GM12891 (cell line): ENCODE measurements at places on chromosomes 7 and 10.

DNA sequence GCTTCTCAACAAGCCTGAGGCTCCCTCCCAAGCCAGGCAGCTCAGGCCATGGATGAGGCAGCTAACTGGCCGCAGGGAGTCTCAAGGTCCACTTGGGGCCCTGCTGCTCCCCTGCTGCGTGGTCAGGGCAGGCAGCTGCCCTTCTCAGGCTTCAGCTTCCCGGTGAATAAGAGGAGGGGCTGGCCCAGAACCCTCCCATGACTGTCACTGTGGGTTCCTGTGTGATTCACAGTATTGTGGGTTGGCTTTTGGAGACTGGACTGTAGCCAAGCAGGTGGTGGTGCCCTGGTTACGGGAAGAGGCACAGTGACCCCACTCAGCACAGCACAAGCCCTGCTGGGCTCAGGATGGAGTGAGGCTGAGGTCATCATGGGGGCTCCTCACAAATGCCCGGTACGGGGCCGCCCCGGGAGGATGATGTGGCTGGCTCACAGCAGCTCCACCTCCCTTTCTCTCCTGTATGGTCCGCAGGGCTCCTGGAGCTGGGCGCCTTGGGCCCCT lies 189.8 kb downstream of the HECW1 start:
- no peak for DNase-seq

- DNase-seq, result no peak
These were observed 23.8 kb upstream of the SLF2 start for GRCh38 chr10:100888957-100889356.

DNA sequence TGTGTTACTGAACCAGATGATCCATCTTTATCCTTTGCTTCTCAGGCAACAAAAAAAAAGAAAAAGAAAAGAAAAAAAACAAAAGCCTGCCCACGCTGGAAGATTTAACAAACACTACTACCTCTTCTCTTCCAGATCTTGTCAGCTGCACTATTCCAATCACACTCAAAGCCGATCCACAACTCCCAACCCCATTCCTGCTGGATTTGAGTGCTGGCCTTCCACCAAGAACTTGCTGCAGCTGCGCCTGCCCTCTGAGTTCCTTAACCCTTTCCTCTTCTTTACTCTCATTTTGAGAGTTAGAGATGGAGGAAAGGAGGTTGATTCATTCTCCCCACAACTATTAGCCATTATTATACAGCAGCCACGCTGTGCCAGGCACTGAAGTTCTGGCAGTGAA lies 16.0 kb upstream of the ITGA8 start:
- no peak for DNase-seq

- no peak for DNase-seq
These were observed 142.0 kb downstream of the HDAC9 start for GRCh38 chr7:18637516-18637915.

GRCh38 chr10:18149196-18149800 lies 9.1 kb downstream of the CACNB2 start:
- no peak for DNase-seq

DNA sequence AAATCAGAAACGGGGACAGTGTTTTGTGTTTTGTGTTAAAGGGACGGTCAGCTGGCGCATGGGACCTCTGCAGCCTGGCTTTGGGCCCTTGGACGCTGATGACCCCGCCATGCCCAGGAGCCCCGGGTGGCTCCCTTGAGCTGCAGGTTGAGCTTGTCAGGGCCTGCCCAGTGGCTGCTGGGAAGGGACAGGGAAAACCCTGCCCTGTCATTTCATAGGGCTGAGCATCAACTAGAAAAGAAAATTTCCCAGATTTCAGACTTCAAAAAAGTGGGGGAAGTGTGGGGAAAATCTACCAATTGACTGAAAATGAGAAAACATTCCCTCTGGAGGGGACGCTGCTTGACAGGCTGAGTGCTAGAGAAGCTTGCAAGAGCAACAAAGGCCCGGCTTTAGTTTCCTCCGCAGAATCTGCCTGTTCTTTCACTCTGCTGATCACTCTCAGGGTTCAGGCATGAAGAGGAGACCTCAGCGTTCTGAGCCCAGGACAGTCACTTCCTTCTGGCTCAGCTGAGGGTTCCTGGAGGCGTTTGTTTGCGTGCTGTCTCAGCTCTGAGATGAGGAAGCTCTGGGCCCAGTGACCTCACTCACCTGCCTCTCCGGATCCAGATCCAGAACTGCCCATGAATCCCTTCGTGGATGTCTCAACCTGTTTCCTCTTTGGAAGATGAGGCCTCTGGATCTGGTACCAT lies 18.6 kb upstream of the DNAJB6 start:
- no peak for DNase-seq

DNA sequence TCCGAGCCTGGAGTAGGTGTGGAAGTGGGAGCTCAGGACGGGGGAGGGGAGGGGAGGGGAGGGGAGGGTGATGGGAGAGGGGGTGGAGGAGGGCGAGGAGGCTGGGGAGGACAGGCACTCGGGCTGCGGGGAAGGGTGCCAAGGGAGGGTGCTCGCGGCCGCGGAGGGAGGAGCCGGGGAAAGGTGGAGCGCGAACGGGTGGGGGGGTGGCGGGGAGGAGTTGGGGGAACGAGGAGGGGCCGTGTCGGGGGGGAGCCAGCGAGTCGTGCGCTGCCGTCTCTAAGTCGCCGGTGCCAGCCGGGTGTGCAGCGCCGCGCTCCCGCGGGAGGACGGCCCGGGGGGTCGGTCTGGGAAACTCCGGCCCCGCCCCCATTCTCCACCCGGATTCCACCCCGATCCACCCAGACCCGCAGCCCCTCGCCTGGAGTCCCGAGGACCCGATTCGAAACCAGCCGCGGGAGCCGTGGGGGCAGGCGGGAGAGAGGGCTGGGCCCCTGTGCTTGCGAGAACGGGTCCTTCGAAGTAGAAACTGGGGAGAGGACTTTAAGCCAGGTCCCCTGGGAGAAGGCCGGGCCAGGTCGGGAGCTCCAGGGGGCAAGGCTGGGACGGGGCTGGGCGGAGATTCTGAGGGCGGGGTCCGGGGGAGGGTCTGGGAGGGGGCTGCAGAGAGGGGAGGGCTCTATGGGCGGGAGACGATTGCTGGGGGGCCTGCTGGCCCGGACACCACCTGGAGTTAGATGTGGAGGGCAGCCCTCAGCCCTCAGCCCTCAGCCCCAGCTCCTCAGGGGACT lies at the start of gene ZNF467:
TSS of gene ZNF467 (minus strand) at position 143 of the 791 bp plus-strand sequence. CDS start 2,556 bp downstream, outside the sequence.
- DNase-seq, result no peak

GRCh38 chr7:46397591-46397990 lies 476.5 kb upstream of the IGFBP3 start:
- no peak for DNase-seq

- DNase-seq, result no peak
These were observed 1.3 kb downstream of the STAMBPL1 start for GRCh38 chr10:88881320-88881719.

- DNase-seq, result no peak
These were observed 85.9 kb downstream of the FOXL3 start for GRCh38 chr7:375901-376305.

GRCh38 chr7:7931626-7932025 lies 37.0 kb upstream of the GLCCI1 start:
- no peak for DNase-seq

DNA sequence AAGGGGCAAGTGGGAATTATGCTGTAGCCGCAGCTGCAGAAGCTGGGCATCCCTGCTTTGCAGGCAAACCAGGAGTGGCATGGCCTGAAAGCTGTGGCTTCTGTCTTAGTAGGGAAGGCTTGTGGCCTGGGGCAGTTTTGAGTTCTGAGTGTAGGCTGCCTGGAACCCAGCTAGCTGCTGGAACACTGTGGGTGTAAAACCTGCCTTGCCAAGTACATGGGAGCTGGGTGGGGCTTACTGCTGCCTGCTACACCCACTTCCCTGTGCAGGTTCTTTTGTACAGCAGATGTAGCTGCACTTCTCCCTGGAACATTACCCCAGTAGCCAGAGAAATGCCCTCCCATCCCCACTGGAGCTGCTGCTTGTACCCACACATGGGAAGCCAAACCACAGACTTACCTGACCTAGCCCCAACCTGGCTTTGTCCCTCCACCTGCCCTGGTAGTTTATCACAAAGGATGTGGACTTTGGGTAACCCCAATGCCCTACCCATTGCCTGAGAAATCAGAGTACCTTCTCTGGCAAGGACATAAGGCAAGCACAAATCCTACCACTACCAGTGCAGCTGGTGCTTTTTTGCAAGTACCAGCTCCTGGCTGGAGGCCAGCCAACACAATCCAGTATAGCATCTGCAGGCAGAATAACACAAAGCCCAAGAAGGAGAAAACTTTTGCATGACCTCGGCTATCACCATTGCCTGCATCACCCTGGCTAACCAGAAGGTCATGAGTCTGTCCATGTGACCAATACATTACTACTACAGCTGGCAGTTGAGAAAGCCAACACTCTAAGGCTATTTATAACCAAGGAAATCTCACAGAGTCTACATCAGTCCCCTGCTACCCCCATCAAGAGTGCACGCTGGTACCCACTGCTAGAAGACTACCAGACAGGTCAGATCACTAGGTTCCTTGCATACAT lies 26.5 kb upstream of the PPP1R3A start:
- no peak for DNase-seq

DNA sequence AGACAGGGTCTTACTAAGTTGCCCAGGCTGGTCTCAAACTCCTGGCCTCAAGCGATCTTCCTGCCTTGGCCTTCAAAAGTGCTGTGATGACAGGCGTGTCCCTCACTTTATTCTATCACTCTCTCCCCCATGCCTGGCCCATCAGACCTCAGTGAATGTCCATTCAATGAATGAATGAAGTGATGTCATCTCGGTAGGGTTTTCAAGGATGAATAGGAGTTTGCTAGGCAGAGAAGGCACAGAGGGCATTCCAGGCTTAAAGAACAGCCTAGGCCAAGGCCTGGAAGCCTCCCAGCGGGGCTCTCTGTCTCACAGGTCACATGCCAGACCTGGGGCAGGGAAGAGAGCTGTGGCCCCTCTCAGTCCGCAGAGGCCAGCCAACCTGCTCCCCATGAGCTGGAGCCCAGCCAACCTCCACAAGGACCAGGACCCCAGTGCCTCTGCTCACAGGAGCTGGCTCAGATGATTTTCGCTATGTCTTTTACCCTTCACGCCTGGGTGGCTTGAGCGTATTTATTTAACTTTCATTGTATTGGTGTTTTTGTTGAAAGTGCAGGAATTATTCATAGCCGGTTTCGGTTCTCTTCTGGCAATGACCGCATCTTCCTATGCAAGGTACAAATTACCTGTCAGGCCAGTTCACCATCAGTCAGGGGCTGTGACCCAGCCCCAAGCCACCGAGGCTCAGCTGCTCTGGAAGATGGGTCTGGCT lies 11.8 kb upstream of the TNRC18 start:
- no peak for DNase-seq

DNA sequence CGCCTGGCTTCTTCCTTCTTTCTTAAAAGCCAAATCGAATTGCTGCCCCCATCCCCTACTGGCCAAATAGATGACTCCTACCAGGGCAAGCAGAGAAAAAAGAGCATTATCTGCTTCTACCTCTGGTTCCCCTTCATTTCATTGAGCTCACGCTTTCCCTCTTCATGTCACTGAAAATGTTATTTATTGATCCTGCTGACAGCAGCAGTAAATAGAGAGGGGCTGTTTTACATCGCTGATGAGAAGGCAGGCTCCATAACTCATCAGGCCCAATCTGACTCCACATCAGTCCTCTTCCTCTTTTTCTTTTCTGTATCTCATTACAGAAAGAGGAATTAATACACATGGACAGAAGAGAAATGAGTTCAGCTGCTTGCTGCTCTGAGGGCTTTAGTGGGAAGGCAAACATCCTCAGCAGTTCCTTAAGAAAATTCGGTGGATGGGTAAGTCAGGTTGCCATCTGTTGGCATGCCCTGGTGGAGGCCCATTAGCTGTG lies 904.1 kb downstream of the KCNMA1 start:
- DNase-seq, result no peak

GRCh38 chr7:101179713-101180112 lies 380 bp downstream of the NAT16 start:
- DNase-seq, result no peak

- DNase-seq, result no peak
These were observed 68.4 kb upstream of the KMT2E start for GRCh38 chr7:104945599-104945956.

GRCh38 chr10:111087331-111087756 lies 10.5 kb downstream of the ADRA2A start:
- DNase-seq, result no peak

- DNase-seq, result no peak
These were observed 531.8 kb downstream of the KCNMA1 start for GRCh38 chr10:77105761-77106221.

GRCh38 chr7:132548489-132549078 lies 27.7 kb downstream of the PLXNA4 start:
- no peak for DNase-seq

- DNase-seq, result no peak
These were observed 723 bp upstream of the TES start for GRCh38 chr7:116209561-116210070.

- no peak for DNase-seq
These were observed 679.6 kb downstream of the PARD3 start for GRCh38 chr10:34135515-34135914.

DNA sequence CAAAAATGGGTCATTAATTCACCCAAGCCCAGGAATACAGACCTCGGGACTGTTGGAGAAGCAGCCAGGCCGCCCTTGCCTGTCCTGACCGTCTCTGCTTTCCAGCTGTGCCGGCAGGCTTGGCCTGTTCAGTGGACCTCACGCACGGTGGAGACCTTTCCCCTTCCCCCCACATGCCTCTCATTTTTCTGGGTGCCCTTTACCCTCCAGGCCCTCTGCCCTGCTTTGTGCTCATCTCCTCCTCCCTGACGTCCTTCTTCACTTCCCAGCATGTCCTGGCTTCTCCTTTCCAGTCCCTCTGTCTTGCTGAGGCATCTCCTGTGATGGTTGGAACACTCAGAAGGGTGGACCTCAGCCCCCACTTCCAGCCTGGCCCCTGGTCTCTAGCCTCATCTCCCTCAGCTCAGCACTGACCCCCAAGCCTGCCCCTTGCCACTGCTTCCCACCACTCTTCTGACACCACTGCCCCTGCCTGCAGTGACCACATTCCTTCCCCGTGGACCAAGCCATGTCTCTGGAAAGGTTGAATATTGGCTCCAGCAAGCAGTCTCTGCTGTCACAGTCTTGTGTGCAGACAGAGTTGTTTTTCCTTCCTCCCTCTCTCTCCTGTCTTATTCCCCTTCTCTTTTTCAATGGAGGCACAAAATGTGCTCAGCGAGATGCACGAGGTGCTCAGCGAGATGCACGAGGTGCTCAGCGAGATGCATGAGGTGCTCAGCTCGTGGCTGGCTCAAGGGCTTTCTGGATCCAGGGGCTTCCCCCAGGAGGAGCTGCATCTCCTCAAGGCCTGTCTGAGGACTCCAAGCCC lies 14.9 kb downstream of the BAG3 start:
- no peak for DNase-seq

DNA sequence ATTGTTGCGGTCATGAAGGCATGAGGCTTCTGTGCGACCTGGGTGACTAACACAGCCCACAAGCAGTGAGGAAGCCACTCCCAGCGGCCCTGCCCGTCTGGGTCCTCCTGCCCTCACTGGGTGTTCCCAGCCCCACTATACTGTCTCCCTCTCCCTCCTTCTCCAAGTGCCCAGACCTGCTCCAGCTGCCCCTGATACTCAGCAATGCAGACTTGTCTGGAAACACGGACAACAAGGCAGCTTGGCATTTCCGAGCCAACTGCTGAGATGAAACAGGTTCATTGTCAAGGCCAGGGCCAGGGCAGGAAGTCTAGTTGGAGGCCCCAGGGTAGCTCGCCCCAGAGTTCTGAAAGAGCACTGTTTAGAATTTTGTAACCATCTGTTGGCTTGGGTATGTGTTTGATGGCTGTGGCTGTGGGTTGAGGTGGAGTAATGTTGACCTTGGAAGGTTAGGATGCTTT lies 95.7 kb downstream of the RBM20 start:
- no peak for DNase-seq

- DNase-seq, result no peak
These were observed 50.3 kb downstream of the SRRM3 start for GRCh38 chr7:76252021-76252420.

- DNase-seq, result no peak
These were observed 557 bp downstream of the CYTH3 start for GRCh38 chr7:6271694-6272440.

- no peak for DNase-seq
These were observed 50.0 kb upstream of the PCGF5 start for GRCh38 chr10:91170418-91170817.
